Activated CD4-positive, CD25-positive, alpha-beta regulatory T cell (primary cell): ENCODE measurements at places on chromosomes 1 and 21.

GRCh38 chr1:235093696-235094592 is 34.7 kb downstream of the TOMM20 start:
- peak; percentile 65 for DNase-seq

- DNase-seq, result no peak
Observed at GRCh38 chr1:53172426-53173128, 24.0 kb upstream of the CPT2 start.

GRCh38 chr1:23424293-23425192 is at the start of gene TCEA3:
TSS of gene TCEA3 (minus strand) at chr1:23424748. CDS start at chr1:23424633, 115 bp downstream.
- DNase-seq, result no peak

DNA sequence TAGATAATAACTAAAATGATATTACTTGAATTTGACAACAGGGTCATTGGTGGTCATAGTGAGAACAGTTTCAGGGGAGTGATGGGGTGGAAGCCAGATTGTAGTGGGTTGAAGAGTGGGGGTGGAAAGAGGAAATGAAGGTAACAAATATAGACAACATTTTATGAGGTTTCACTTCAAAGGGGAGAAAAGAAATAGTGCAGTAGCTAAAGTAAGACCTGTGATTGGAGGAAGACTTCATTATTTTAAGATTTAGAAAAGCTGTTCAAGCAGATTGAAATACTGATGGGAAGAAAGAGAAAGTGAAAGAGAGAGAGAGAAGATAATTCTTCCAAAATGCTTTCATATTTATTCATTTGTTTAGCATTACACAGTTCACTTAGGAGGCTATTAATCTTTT is 52.0 kb upstream of the KCNA3 start:
- no peak for DNase-seq

DNA sequence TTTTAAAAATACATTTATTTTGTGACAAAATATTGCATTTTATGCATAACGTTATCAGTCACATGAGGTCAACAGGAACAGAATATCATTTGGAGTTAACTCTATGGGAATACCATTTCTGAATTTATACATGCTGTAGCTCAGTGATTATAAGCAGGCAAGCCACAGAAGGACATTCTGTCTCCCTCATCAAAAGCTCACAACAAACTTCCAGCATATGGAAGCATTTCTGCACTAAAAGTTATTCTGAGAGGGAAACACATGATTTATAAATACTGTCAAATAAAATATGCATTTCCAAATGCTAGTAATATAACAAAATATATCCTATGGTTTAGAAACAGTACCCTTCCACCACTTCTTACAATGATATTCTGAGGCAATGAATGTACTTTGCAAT is 854.1 kb upstream of the B3GALT2 start:
- DNase-seq, result no peak

GRCh38 chr1:231792634-231793033 is 166.0 kb downstream of the DISC1 start:
- no peak for DNase-seq

- no peak for DNase-seq
Observed at GRCh38 chr1:162107911-162108310, 38.4 kb downstream of the NOS1AP start.

DNA sequence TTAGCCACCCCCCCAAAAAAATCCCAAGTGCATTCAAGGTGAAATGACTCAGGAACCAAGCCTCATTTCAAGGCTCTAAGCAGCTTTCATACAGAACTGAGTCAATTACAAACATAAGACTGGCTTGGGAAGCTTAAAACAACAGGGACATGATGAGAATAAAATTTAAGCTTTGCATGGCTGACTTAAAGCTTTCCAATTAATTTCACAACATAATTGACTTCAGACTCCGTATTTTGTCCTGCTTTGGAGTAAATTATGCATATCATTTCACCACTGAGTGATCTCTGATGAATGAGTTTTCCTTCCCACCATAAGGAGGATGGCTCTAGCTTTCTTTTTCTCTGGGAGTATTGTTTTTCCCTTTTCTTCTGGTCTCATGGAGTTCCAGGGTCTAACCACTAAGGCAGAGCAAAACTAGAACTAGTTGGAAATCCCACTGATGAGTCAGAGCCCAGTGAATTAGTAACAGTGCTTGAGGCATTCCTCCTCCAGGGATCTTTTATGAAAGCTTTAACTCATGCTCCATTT is 72.8 kb downstream of the XCL2 start:
- no peak for DNase-seq

- no peak for DNase-seq
Observed at GRCh38 chr1:173269490-173270230, 62.5 kb upstream of the TNFSF4 start.

DNA sequence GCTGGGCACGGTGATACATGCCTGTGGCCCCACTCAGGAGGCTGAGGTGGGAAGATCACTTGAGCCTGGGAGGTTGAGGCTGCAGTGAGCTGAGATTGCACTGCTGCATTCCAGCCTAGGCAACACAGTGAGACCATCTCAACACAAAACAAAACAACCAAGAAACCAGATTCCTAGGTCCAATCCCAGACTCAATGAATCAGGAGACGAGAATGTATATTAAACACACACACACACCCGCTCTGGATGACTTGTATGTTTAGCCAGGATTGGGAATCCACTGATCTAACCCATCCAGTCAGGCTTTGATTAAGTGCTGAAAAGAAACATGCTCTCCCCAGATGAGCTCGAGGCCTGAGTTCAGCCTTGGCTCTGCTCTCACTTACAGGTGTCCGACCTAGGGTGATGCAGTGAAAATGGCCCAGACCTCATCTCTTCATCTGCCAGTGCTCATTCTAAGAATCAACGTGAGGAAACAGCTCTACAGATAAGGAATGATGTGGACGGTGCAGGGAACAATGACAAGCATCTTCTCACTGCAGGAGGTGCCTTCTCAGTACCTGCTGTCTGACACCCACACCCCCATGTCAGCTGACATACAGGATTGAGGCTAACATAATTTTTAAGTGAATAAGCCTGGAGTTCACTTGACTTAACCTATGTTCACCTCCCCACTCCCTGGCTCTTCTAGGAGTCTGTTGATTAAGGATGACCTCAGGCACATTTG is 15.3 kb upstream of the SRSF4 start:
- DNase-seq, result no peak

DNA sequence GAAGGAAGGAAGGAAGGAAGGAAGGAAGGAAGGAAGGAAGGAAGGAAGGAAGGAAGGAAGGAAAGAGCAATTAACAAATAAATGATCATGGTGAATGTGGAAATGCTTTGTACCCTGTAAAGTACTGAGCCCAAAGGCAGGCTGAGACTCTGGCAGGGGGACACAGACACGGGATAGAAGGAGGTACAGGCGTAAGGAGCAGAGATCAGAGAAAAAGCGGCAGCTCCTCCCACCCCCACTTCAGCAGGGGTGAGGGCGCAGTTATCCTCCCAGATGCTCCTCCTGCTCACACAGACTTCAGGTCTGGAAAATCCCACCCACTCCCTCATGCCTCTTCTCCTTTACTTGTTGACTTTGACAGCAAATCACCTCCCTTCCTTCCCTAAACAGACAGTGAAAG is 464.5 kb downstream of the MATN1 start:
- DNase-seq, result no peak

DNA sequence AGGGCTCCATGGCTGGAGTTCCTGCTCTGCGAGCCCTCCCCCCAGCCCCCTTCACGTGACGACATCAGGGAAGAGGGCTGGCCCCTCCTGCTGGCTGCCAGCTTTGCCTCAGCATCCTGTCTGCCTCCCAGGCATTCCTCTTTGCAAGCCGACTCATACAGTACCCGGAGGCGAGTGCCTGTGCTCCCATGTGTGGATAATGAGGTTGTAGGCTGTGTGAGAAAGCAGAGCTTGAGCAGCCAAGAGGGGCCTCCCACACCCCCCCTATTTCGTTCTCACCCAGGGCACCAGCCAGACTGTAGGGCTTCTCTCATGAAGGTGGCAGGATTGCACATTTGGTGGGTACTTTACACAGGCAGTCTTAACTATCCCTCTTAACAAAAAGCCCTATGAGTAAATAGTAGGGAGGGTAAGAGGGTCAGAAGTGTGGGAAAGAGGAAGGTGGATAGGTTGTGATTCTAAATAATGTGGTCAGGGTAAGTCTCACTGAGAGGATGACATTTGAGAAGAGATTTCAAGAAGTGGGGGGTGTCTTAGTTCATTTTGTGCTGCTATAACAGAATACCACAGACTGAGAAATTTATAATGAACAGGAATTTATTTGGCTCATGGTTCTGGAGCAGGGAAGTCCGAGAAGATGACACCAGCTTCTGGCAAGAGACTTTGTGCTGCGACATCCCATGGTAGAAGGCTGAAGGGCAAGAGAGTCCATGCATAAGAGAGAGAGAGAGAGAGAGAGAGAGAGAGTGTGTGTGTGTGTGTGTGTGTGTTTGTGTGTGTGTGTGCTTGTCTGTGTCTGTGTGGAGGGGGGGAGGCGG is 113.5 kb downstream of the OMA1 start:
- no peak for DNase-seq

- DNase-seq, result no peak
Observed at GRCh38 chr1:22256213-22256512, 113.3 kb upstream of the WNT4 start.

- no peak for DNase-seq
Observed at GRCh38 chr1:75257424-75257823, 123.2 kb downstream of the LHX8 start.

DNA sequence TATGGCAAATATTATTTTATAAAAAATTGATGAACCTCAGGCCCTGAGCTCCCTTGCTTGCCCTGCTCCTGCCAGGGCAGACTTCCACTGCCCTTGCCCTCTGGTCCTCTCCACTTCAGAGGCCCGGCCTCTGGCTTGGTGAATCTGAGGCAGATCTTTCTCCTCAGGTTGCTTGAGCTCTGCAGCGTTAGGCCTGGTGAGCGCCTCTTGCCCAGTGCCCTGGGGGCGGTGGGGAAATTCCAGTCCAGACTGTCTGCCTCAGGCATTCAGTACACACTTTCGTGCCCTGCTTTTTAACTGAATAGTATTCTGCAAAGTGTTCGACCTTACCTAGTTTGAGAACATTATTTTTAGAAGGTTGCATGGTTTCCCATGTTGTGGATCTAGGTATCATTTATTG is 98.2 kb downstream of the PCBP3 start:
- no peak for DNase-seq

DNA sequence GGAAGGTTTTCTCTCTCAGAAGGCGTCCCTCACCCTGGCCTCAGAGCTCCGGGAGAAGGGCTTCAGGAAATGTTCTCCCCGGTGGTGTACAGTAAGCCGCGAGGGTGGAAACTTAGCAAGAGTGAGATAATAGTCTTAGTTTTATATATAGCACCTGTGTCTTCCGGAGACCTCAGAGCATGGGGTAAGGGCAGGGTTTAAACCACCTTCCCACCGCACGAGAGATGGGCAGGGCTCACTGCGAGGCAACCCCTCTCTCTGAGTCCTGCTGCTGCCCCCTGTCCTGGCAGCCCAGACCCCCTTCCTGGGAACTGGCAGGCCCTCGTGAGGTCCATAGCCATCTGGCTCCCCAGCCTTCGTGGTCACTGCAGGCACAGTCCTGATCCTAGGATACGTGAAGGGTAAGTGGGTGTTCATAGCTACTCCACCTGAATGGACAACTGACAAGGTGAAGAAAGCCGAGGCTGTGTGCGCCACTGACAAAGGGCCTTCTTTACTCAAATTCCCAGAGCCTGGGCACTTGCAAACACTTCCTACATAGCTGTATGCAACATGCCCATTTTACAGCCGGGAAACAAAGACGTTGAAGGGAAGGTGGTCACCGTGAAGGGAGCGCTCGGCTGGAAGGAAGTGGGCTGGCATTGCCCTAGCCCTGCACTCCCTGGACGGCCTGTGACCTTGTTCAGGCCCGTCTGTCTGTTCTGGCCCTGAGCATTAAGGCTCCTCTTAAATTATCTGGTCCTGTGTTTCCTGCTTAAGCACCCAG is 26.9 kb downstream of the ITPKB start:
- no peak for DNase-seq

DNA sequence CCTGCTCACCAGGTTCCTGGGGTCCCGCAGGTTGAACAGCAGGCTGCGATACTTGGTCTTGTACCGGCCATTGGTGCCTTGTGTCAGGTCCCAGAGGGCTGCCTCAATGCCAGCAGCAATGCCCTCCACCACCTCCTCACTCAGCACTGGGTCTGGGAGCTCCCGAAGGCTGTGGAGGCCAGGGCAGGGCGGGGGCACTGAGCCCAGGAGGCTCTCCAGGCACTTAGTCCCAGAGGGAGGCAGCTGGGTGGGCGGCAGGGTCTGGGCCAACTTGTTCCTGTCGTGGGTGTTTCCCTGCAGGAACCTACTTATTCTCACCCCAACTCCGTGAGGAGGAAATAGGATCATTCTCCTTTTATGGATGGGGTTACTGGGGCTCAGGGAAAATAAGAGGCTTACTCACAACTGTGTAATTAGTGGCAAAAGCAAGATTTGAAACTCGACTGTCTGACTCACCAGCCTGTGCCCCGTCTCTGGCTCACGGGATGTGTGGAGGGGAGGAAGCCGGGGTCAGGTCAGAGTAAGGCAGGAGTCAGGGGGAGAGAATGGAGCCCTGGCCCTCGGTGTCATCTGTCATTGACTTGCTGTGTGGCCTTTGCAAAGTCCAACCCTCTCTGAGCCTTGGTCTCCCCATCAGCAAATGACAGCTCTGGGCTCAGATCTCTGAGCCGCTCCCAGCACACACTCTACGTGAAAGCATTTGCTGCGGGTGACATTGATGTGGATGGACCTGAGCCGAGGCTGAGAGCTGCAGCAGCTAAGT is 17.2 kb downstream of the SPOCD1 start:
- no peak for DNase-seq

- DNase-seq, result no peak
Observed at GRCh38 chr1:119323216-119323982, 45.2 kb upstream of the HAO2 start.

GRCh38 chr1:75233302-75233929 is 99.2 kb downstream of the LHX8 start:
- no peak for DNase-seq

GRCh38 chr1:178973652-178974101 is 52.0 kb upstream of the FAM20B start:
- DNase-seq, result no peak

- DNase-seq, result no peak
Observed at GRCh38 chr1:184524248-184524647, 137.4 kb downstream of the C1orf21 start.

DNA sequence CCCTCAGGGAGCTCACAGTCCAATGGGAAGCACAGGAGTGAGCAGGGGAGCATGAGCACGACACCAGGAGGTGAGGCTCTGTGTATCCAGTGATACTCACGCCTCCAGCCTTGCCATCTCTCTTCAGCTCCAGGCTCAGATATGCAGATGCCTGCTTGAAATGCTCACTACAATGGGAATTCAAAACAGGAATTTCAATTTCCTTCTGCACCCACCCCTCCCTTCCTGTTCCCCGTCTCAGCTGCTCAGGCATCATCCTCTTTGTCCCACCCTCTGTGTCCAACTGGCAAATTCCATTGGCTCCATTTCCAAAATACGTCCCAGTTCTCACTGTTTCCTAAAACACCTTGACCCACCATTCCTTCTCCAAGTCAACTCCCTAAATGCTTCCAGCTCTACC is 58.9 kb downstream of the FBXO2 start:
- no peak for DNase-seq

DNA sequence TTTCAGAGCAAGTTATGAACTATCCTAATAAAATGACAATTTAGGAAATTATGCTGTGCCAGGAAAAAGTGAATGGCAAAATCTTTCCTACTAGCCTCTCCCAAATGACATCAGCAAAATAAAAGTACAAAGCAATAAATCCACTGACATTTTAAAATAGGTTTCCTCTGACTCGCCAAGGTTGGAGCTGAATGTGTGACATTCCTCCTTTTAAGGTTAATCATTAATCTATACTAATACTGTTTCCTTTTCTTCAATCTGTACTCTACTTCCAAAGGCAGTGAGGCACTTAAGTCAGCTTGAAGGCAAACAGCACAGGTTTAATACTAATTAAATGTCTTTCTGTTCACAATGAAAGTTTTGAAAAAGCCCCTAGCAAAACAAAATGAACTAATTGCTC is 15.7 kb downstream of the RNF19B start:
- no peak for DNase-seq
